ENCODE measurements at places on chromosomes 6 and 20.

DNA sequence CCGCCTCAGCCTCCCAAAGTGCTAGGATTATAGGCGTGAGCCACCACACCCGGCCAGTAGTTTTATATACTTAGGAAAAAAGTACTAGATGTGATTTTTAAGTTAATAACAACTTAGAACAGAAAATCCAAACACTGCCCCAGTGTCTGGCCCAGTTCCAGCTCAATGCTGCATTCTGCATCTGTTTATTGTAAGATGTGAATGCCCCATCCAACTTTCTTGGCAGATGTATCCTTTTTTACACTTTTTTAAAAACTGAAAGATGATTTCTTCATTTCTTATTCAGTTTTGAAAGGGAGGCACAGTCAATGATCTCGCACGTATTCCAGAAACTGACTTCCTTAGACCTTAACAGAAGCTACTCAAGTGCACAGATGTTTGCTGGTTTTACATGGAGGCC is 85.6 kb upstream of the SRSF6 start:
- no peak for DNase-seq

DNA sequence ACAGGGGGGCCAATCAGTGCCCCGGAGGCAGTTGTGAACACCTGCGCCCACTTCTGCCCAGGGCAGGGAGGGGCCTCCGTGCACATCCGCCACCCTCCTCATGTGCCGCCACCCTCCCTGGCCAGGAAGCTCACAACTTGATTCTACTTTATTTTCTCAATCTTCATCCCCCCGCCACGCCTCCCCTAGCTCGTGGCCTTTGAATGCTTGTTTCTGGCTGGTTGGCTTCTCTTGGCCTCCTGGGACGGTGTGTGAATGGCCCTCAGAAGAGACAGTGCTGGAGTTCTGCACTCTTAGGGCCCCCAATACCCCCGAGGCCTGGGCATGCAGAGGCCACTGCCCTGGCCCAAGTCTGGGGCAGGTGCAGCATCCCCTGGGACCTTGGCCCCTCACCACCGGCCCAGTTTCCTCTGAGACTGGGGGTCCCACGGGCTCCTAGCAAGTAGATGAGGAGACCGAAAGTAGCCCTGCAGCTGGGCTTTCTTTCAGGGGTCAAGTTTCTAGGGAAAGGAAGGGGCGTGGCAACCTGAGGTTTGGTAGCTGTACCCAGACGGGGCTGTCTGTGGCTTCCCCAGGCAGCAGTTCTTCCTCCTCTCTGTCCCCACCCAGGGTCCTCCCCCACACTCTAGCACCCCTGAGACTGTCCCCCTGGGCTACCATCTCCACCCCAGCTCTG is 1.3 kb downstream of the RGS19 start:
- peak; percentile 38 for DNase-seq

- DNase-seq: no peak
These were observed 126.5 kb downstream of the SLC24A3 start for GRCh38 chr20:19338960-19339359.

DNA sequence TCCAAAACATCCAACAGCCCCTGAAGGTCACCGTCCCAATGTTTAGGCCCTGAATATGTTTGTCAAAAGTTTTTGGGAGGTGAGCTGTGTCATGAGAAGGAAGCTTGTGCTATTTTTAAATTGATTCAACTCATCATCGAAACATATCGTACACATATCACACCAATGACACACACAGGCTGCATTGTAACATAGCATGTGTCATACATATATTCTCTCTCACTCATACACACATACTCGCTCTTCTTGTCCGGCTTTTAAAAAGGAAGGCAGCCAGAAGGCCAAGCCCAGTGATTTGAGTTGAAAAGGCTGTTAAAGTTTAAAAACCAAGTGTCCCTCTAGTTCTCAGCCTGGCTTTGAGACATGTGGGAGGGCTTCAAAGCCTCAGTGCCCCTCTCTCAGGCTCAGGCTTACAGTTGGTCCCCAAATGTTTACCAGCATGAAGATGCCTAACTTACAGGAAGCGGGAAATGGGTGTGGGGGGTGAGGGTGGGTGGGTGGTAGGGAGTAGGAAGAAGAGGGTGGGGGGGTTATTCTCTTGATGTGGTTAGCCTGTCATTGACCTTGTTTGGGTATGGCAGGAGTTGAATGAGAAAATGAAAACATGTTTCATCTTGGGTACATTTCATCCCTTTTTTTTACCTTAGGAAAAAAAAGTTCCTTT is 3.3 kb upstream of the PRDM1 start:
- DNase-seq: no peak

DNA sequence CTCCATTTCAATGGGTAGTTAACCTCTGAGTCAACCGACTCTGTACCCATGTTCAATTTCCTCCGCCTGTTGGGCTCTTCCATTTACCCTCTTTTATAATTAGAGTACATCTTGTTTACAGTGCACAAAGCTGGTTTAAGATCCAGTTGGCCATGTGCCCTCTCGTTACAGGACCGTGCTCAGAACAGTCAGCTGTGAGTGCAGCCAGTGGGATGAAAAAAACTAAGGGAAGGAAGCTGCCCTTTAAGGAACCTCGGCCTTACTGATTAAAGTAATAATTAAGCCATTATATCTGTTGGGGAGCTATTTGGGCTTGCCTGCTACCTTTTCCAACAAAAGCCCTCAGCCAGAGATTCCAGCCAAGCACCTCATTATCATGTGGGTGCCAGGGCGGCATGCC is 68.8 kb downstream of the TMEM170B start:
- no peak for DNase-seq

GRCh38 chr6:132495604-132496079 is 17.3 kb downstream of the STX7 start:
- DNase-seq: no peak

DNA sequence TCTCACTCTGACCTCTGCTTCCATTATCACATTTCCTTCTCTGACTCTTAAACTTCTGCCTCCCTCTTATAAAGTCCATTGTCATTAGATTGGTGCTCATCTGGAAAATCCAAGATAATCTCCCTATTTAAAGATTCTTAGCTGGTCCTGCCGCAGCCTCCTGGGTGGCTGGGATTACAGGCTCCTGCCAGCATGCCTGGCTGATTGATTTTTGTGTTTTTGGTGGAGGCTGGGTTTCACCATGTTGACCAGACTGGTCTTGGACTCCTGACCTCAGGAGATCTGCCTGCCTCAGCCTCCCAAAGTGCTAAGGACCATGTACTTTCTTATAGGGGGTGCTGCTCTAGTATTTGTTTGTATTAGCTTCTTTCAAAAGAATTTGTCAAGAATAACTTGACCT is 5.3 kb upstream of the RPF2 start:
- no peak for DNase-seq

- DNase-seq: no peak
These were observed 15.1 kb downstream of the PTPRA start for GRCh38 chr20:2888224-2888955.

DNA sequence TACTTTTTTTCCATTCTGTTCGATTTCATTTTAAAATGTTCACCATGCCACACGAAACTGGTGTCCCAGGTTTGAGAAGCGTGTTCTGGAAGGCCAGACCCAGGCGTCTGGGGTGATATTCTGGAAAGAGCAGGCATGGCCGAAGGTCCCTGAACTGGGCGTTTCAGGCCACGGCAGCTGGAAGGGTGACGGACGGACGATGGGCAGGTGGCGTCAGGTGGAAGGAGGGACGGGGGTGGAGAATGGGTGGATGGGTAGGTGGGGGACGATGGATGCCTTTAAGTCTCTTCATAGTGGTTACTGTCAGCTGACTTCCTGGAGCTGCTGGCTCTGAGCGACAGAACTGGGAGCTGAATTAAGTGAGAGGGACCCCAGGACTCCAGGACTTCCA is 44.6 kb downstream of the CDH4 start:
- no peak for DNase-seq

DNA sequence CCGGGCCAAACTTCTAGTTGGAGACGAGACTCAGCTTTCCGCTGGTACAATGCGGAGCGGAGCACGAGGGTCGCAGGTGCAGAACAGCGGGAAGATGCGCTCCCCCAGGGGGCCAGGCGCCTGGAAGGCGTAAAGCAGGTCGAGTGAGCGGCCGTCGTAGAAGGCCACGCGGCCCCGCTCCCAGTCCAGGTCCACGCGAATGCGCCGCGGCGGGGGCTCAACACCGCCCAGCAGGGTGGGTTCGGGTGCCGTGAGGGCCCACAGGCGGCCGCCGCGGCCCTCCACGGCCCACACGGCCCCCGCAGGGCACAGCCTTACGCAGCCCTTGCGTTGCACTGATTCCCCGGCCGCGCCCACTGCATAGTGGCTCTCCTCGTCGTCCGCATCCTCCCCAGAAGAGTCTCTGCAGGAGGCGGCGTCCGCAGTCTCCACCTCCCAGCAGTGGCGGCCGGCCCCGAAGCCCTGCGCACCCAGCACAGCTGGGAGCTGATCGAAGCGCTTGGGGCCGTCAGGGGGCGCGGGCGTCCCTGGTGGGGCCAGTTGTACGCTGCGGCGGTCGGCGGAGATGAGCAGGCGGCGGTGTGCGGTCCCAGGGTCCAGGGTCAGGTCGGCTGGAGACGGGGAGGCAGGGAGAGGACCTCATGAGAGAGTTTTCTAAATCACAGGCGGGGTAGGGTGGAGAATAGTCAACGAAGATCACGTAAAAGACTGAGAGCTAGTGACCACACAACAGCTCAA is 4.3 kb downstream of the PPP1R11 start:
- DNase-seq: no peak

- DNase-seq: no peak
These were observed 59.0 kb downstream of the RIN2 start for GRCh38 chr20:19817017-19817416.

GRCh38 chr20:37385176-37385575 is 39.2 kb downstream of the SRC start:
- DNase-seq: no peak

GRCh38 chr6:157607317-157608109 is 215.5 kb upstream of the SNX9 start:
- no peak for DNase-seq

DNA sequence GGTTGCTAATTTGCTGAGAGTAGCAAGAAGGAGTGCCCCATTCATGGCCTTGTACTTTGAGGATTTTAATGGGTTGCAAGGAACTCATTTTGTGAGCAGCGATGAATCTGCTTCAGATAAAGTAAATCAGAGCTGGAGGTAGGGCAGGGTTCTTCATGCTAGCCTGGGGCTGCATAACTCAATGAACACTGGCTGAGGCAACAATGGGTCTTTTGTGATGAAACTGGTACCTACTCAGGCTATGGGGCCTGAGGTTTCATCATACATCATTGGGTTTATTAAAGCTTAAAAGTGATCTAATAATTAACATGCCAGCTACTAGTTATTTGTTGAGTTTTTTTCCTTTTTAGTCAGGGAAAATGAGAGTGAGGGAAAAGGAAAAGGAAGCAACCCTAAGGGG is 106.9 kb downstream of the FAM50B start:
- no peak for DNase-seq

GRCh38 chr6:53382421-53382820 is 33.7 kb upstream of the ELOVL5 start:
- DNase-seq: no peak

DNA sequence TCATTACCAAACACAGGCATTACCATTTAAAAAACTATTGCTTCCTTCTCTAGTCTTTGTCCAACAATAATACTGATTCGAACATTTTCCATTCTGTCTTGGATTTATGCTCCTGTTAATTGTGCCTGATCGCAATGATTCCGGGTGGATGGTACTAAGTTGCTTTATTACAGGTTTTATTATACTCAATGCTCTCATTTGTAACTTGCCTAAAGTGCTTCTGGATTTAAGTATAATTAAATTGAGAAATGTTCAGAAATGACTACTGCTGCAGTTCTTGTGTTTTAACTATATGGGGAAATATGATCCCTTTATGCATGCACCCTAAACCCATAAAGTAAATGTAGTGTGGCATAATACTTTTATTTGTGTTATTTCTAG is 7.2 kb downstream of the TFAP2A start:
- DNase-seq: no peak

- DNase-seq: no peak
These were observed 272.7 kb downstream of the GRIK2 start for GRCh38 chr6:101666256-101666655.

- no peak for DNase-seq
These were observed 17.3 kb downstream of the LAMA4 start for GRCh38 chr6:112237066-112237465.

GRCh38 chr6:63795826-63796225 is 160.2 kb downstream of the PHF3 start:
- no peak for DNase-seq

DNA sequence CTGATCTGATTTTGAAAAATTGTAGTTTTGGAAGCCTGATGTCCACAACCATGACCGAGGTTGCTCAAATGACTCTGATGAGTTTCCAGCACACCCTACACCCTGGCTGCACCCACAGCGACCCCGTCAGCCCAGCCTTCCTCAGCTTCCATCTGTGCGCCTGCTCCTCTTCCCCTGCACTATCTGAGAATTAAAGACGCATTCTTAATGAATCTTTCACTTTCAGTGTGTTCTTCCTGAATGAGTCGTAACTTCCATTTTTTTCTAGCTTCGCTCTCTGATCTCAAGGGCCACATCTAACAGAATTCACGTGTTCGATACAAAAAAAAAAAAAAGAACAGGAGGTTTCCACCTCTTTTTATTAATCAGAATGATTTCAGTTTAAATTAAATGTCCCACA is 21.3 kb upstream of the RREB1 start:
- DNase-seq: no peak

GRCh38 chr6:132537977-132538376 is at the start of gene TAAR9:
Gene TAAR9, plus strand, starts transcription at chr6:132538277. Its CDS starts 13 bp downstream, at chr6:132538290.
- no peak for DNase-seq

- no peak for DNase-seq
These were observed 70.8 kb downstream of the EYA4 start for GRCh38 chr6:133312006-133312405.

- no peak for DNase-seq
These were observed 23.2 kb downstream of the RBCK1 start for GRCh38 chr20:431012-431904.

DNA sequence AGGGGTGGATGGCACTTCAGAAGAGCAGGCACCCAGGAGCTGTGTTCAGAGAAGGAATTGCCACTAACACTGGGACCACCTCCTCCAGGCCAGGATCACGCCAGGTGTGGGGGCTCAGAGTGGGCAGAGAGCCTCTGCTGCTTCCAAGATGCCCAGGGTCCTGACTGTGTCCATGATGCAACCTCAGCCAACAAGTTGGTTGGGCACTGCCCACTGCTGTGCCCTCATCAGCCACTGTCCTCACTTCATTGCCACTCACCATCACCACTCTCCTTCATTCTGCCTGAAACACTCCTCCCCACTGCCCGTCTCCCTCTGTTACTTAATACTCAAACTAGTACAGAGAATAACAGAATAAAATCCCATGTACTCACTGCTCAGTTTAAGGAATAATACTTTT is 16.5 kb upstream of the TCF15 start:
- no peak for DNase-seq

- no peak for DNase-seq
These were observed 103.5 kb downstream of the LAMP5 start for GRCh38 chr20:9617940-9618339.

GRCh38 chr6:30685157-30686008 is 1.1 kb downstream of the PPP1R18 start:
- DNase-seq: peak; percentile 15

GRCh38 chr6:71040841-71041240 is 84.0 kb upstream of the B3GAT2 start:
- DNase-seq: no peak

GRCh38 chr20:44123874-44124535 is 63.0 kb downstream of the JPH2 start:
- DNase-seq: no peak

- DNase-seq: no peak
These were observed 31.5 kb downstream of the TRAF3IP2 start for GRCh38 chr6:111573892-111574797.

- no peak for DNase-seq
These were observed 44.2 kb upstream of the TAB2 start for GRCh38 chr6:149273318-149273717.

GRCh38 chr6:147167576-147168461 is 36.4 kb upstream of the STXBP5 start:
- DNase-seq: no peak

GRCh38 chr6:168825226-168826077 is 384.5 kb downstream of the SMOC2 start:
- no peak for DNase-seq

All from T-helper 2 cell (primary cell).